ENCODE measurements at places on chromosomes 12 and 14. TPM values are rescaled to one million over a fixed set of nuclear protein-coding genes. Genes with fewer than 3 reads are reported as not detected.

GRCh38 chr12:52913431-52913821 lies 8.6 kb upstream of the KRT8 start:
- DNase-seq = no peak

DNA sequence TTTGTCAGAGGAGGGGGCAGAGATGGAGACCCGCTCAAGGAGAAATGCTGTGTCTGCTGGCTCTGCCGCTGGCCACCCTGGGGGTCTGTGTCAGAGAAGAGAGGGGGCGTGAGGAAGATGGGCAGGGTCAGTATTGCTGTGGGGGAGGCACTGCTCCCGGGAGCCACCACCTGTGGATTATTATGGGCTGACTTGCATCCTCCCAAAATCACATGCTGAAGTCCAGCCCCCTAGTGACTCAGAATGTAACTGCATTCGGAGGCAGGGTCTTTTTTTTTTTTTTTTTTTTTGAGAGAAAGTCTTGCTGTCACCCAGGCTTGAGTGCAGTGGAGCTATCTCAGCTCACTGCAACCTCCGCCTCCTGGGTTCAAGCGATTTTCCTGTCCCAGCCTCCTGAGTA lies 12.3 kb downstream of the ABCD4 start:
- DNase-seq = no peak

DNA sequence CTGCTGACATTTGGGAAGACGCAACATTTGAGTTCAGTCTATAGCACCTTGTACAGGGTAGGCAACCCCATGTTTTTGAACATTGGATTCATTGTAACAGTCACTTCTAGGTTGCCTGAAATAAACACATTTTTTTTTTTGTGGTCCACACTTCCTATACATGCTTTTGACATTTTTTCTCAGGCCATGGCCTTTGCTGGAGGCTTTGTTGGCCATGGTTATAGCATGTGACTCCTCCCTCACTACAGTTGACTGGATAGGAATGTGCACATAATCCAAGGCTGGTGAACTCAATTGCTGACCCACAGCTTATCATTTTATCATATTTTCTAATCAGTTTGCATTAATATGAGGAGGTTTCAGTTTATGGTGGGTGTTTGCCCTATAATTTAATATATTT lies 60.6 kb downstream of the TMEM117 start:
- no peak for DNase-seq

JAG2 gene
- 1.3 TPM for total RNA-seq

DNA sequence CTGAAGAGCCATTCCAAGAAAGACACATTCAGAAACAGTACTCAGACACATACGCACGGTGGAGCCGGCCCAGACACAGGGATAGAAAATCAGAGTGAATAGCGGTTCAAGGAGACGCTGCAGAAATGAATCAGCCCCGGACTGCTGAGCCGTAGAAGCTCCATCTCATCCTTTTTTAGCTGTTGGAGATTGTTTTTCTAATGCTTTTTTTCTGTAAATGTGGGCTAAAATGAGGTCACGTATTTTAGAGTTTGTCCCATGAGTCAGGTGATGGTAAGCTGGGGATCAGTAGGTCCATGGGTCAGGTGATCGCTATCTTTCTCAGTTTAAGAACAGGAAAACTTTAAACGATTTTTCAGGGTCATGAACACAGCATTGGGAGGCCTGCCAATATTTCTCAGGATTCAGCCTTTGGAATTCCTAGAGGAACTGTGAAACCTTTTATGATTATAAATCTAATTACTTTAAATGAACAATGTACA lies 202.4 kb downstream of the ITPR2 start:
- no peak for DNase-seq

SLCO1C1 gene
- not detected for total RNA-seq

DNA sequence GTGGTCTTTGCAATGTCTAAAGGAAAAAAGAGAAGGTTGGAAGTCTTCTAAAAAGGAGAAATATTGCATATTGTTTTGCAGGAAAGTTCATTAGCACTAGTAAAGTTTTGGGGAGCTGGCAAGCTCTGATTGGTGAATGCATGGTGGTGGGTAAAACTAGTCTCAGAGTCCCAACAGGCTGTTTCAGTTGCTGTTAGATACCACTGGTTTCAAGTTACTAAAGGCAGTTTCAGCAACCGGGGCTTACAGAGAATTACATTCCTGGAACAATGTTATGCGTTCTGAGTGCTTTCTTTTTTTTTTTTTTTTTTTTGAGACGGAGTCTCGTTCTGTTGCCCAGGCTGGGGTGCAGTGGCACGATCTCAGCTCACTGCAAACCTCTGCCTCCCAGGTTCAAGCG lies 208.2 kb downstream of the EPS8 start:
- DNase-seq = no peak

DNA sequence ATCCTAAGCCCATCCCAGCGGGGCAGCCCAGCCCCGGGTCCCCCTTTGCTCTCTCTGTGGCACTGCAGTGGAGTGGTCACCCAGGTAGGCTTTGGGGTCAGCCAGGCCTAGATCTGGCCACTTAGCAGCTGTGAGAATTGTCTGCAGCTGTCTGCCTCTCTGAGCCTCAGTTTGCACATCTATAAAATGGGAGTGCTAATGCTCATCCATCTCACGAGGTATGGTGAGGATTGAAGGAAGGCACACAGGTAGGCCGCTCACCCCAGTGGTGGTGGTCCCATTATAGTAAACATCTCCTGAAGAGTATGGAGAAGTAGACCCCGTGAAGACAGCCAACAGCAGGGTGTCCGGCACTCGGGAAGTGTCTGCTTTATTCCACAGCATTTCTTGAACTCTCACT lies 9.2 kb downstream of the FOXN4 start:
- no peak for DNase-seq

DNA sequence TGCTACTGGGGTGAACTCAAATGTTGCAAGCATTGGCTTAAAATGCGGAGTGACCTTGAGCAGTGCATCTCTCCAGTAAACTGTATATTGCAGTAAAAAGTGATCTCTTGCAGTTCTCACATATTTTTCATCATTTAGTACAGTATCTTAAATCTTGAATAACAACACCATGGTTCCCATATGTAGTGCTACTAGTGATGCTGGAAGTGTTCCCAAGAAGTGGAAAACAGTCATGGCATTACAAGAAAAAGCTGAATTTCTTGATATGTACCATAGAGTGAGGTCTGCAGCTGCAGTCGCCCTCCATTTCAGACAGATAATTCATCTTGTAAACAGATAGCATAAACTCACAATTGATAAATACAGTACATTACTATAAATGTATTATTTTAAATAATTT lies 42.9 kb upstream of the TSPAN8 start:
- no peak for DNase-seq

GRCh38 chr12:40099423-40099853 lies 6.4 kb downstream of the SLC2A13 start:
- DNase-seq = no peak

- DNase-seq = no peak
These were observed 87.0 kb downstream of the TESC start for GRCh38 chr12:117011988-117012805.

DNA sequence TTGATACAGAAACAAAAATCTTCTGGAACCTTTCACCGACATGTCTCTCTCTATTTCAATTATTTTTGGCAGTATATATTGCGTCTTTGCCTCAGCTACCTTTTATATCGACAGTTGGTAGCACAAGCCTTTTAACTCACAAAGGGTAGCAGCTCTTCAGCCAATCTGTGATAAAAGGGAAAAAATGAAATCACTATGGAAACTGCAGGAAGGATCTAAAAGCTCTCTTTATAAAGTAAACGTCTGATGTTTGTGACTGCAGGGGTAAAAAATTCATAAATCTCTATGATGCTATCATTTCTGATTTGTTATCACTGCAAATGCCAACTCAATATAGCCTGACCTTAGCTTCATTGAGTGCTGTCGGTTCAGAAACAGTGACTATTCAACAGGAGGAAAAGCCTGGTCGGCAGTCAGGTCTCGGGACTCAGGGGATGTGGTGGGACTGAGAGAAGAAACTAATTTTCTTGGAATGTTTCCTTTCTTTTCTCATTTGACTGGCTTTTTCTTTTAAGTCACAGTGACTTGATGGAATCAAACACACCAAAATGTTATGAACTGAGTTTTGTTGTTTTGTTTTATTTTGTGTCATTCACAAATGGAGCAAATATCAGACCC lies 5.9 kb upstream of the RMST start:
- DNase-seq = no peak

- peak; percentile 87 for DNase-seq
These were observed at the start of gene DCAF4 for GRCh38 chr14:72926292-72927028. Gene DCAF4, plus strand, starts transcription at chr14:72926464. Its CDS starts 11,515 bp downstream, at chr14:72937979.

SDS gene
- total RNA-seq = not detected
